Mammary epithelial cell (primary cell): ENCODE measurements at places on chromosomes 6 and 20. TPM values are rescaled to one million over a fixed set of nuclear protein-coding genes. Genes with fewer than 3 reads are reported as not detected.

DNA sequence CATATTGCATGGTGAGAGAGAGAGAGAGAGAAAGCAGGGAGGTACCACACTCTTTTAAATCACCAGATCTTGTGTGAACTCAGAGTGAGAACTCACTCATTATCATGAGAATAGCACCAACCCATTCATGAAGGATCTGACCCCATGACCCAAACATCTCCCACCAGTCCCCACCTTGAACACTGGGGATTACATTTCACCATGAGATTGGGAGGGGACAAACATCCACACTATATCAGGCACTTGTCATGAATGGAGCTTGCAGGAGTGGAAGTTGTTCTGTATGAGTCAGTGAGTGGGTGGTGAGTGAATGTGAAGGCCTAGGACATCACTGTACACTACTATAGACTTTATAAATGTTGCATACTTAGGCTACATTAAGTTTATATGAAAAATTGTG lies 47.7 kb upstream of the RNF182 start:
- peak; percentile 35 for DNase-seq

- DNase-seq: no peak
Observed at GRCh38 chr6:79446006-79446405, 91.2 kb downstream of the LCA5 start.

DNA sequence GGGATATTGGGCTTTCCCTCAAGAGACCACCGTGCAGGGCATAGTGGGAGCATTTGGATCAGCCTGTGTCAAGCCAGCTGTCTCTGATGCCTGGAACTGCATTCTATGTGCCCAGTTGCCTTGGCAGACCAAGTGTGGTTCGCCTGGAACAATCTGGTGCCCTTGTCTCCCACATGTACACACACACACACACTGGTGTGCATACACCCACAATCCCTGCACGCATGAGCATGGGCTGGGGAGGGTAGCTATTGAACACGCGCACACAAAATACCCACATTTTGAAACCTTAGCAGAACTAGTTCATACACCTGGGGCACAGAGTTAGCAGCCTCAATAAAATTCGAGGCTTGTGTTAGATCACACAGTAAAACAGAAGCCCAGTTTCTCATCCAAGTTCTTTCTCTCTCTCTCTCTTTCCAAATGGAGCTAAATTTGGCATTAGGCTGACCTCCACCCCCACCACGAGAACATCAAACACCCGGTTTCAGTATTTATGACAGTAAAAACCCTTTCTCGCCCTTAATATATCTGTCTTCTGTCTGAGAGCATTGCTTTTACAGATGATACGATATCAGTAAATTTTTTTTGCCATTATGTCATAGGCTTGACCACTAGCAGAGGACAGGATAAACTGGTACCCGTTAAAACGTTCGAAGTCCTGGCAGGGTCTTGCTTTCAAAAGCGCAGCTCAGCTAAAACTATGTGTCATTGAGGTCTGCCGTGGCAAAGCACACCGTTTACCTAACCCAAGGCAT lies 18.2 kb upstream of the NFATC2 start:
- DNase-seq: no peak

DNA sequence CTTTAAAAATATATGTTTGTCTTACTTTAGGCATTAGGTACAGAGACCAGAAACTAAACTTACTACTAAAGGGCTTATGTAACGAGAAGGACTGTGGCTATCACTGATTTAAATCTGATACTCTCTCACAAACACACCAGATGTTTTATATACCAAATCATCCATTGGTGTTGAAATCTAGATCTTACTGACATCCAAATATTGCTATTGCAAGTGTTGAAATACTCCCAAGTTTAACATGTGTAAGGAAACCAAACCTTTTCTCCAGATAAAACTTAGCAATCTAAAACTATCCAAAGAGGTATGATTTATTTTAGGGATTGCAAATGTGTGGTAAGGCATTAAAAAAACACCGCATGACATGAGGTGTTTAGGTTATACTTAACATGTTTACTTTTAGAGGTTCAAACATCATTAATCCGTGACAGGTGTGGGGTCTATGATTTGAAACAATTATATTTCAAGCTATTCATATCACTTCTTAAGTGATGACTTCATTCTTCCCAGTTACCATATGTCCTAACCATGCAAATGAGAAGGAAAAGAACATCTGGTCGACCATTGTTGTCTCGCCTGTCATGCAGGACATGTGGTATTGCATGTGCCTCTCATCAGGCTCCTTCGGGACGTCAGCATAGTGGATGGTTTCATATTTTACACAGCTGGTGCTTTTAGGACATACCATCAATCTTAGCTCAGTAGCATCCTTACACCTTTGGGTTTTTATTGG lies 168.3 kb upstream of the SPACA1 start:
- no peak for DNase-seq

Gene MLN
- not detected for polyA plus RNA-seq

Gene EDN1
- 2.5 TPM for polyA plus RNA-seq

Gene REM1
- polyA plus RNA-seq: not detected

Gene PRSS16
- polyA plus RNA-seq: 11.9 TPM

Gene GHRH
- not detected for polyA plus RNA-seq

Gene BTNL2
- not detected for polyA plus RNA-seq

Gene SRF
- polyA plus RNA-seq: 33.0 TPM

Gene C6orf141
- 12.1 TPM for polyA plus RNA-seq

Gene SPTLC3
- polyA plus RNA-seq: 3.6 TPM

Gene PACSIN1
- polyA plus RNA-seq: 0.02 TPM
